GM19239 (cell line): ENCODE measurements at places on chromosomes 6 and 20.

DNA sequence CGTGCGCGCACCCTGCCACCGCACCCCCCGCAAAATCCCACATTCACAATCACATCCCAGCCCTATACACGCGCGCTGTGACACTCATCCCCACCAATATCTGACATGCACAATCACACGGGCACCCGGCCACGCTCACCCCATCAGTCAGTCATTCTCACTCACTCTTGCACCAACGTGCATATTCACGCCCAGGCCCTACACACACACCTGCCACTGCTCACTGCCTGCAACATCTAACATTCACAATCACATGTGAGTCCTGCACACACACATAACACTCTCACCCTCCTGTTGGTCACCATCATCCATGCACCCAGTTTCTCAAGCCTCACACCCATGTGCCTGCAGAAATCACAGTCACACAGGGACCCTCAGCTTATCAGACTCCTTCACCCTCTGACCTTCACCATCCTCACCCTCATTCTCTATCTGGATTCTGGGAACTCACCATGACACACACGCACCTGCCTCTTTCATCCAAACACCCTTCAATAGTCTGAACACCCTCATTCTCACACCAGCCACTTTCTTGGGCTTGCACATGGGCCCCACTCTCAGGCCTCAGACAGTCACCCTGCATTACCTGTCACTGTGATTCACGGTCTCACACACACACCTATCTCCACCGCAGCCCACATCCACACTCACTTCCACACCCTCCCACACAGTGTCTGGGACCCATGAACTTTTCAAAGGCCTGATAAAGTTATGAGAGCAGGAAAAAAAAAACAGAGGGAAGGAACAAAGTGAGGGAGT, 748 bp upstream of the ATP9A start:
- DNase-seq = no peak

GRCh38 chr20:64093013-64093503, 8.9 kb upstream of the LKAAEAR1 start:
- no peak for DNase-seq

DNA sequence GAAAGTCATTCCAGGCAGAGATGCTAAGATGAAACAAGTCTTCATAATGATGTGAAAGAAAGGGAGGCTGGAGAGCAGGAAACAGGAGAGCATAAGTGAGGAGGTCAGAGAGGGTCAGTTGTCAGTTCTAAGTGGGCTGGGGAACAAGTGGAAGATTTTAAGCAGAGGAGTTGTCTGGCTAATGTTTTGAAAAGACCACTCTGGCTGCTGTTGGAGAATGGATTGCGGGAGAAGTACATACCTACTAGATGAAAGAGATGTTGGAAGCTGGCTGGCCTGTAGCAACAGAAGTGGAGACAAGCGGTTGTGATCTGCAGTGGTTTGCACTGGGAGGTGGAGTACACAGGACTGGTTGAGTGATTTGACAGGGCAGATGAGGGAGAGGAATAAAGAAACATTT, 10.1 kb downstream of the SLC35F1 start:
- no peak for DNase-seq

DNA sequence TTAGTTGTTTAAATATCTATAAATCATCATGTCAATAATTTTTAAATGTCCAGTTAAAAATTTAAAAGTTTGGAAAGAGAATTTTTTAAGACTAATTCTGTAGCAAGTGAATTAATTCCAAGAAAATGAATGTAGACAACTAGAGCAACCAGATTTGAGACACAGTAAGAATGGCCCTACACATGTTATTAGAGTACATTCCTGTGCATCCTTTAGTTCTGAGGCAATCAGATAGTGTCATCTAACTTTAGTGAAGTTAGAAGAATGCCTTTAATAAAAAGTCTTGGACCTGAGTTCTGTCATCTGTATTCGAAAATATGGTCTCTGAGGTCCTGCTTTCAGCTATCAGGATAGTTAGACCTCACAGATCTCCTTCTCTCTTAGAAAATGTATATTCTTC, 63.7 kb downstream of the HIVEP2 start:
- DNase-seq = no peak

- no peak for DNase-seq
These were observed 1.6 kb downstream of the SRSF6 start for GRCh38 chr20:43459022-43459942.

- no peak for DNase-seq
These were observed 39.0 kb upstream of the SUPT3H start for GRCh38 chr6:45416700-45417099.

DNA sequence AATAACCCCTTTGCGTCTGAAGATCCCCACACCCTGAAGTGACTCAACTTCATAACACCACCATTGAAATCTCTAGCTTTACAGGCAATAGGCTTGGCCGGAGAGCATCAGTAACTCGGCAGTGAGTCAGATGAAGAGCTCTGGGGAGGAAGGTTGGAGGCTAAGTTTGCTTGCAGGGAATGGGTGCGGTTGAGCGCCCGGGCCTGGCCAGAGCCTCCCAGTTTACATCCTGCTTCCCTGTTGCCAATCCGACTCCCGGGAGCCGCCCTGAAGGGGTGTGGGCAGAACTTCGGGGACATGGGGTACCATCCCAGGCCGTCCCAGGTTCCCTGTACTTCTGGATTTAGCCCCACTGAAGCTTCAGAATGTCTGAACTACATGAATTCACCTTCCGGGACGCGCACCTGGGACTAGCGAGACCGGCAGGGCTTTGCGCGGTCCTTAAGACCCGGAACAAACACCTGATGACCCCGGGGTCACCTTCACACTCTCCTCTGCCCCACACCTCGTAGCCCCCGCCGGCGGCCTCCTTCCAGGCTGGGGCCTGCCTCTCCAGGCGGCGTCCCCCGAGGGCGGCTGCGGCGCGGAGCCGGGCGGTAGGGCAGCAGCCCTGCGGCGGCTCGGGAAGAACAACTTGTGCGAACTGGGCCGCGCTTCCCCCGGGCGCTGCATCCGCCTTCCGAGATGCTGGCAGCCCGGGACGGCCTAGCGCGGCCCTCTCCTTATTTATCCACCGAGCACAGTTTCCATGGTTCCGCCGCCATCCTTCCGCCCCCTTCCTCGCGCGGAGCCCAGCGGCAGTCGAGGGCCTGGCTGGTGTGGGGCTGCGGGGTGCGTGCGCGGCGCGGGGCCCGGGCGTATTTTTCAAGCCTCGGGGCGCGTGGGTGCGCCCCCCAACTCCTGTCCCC, 56.6 kb upstream of the RREB1 start:
- DNase-seq = no peak

- DNase-seq = no peak
These were observed 157.1 kb downstream of the AKAP7 start for GRCh38 chr6:131292145-131292938.

DNA sequence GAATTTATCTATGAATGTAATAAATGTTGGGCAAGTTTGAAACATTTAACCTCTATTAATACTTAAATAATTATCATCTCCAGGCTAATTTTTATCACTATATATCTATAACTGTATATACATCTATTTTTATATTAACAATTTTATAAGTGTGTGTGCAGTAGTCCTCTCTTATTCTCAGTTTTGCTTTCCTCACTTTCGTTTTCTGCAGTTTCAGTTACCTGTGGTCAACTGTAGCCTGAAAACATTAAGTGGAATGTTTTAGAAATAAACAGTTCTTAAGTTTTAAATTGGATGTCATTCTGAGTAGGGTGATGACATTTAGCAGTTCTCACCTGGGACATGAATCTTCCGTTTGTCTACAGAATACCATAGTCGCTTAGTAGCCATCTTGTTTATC, 379.4 kb upstream of the MAN1A1 start:
- no peak for DNase-seq

GRCh38 chr6:39725632-39725997, 407 bp upstream of the KIF6 start:
- no peak for DNase-seq

DNA sequence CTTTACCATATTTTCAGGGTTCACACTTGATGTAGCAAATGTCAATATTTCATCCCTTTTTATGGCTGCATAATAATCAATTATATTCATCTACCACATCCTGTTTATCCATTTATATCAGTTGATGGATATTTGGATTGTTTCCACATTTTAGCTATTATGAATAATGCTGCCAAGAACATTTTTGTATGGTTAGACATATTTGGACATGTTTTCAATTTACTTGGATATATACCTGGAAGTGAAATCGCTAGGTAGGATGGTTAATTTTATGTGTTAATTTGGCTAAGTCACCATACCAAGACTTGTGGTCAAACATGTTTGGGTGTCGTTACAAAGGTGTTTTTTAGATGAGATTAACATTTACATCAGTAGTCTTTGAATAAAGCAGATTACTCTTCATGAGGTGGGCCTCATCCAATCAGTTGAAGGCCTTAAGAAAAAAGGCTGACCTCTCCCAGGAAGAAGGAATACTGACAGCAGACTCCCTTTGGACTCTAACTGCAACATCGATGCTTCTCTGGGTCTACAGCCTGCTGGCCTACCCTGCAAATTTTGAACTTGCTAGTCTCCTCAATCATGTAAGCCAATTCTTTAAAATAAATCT, 196.5 kb downstream of the BACH2 start:
- DNase-seq = no peak

- DNase-seq = no peak
These were observed 847 bp upstream of the CD93 start for GRCh38 chr20:23086931-23087411.

DNA sequence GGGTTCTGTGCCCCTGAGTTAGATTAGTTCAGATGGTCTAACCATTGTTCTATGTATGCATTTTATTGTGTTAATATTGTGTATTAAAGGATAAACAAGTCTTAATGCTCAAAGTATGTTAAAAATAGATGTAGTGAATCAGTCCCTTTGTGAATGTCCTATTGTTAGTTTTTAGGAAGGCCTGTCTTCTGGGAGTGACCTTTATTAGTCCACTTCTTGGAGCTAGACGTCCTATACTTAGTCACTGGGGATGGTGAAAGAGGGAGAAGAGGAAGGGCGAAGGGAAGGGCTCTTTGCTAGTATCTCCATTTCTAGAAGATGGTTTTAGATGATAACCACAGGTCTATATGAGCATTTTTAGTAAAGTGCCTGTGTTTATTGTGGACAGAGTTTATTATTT, 12.3 kb upstream of the HMGN4 start:
- DNase-seq = no peak

DNA sequence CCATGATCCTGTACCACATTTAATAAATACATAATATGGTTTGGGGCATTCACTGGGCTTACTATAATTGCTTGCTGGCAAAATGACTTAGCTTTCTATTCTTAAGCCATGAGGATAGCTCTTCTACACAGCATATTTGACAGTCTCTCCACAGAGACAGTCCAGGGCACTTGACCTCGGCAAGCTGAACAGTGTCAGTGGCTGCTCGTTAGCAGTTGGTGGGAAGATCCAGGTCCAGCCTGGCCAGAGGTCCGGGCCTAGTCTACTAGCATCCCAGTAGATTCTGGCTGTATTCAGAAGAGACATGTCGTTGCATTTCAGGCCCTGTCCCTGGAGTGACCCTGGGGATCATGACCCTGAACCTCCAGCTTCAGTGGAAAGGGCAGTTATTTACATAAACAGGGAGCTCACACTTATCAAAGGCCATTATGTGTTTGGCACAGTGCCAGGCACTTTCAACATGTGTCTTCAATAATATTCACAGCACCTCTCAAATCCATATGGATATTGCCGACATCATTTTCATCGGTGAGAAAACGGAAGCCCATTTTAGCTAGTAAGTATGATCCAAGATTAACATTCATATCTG, 139.0 kb downstream of the IMPG1 start:
- no peak for DNase-seq

DNA sequence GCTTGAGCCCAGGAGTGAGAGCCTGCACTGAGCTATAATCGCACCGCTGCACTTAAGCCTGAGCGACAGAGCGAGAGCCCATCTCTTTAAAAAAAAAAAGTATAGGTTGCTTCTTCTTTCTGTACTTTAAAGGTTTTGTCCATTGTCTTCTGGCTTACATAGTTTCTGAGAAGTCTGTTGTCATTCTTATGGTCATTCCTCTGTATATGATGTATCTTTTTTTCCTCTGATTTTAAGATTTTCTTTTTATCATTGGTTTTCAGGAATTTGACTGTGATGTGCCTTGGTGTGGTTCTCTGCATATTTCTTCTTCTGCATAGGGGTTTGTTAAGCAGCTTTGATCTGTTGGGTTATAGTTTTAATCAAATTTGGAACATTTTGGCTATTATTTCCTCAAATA, 29.1 kb downstream of the QRSL1 start:
- DNase-seq = no peak

DNA sequence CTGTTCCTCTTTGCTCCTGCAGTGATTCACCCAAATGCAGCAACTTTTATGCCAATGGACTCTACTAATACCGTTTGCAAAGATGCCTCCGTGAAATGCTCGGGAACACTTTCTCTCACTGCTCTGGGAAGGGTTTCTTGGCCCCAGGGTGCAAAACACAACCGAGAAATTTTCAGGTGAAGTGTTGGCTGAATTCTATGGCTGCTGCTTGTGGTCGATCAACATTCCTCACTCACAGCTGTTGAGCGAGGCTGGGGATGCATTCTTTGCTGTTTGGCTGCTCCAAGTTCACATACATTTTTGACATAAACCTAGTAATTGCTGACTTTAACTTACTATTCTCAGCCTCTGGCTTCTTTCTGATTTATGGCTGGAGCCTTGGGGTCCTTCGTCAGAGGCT, 342.0 kb upstream of the CHD6 start:
- no peak for DNase-seq

GRCh38 chr6:20447157-20447556, 45.5 kb downstream of the E2F3 start:
- no peak for DNase-seq

- DNase-seq = no peak
These were observed 221.8 kb upstream of the SOX4 start for GRCh38 chr6:21371676-21372171.

DNA sequence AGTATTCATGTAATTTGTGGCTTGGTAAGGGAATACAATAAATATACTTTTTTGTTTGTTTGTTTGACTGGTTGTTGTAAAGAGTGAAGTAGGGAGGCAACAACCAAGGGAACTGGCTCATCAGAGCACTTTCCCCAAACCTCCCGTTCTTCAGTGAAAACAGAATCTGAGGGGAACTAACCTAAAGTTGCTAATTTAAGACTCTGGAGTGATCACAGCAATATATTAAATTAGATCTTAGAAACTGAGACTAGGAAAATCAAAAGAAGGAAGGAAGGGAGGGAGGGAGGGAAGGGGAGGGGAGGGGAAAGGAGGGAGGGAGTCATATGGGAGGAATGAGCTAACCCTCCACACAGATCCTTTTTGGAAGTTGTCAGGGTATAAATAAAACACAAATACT, 144.9 kb downstream of the SYNDIG1 start:
- DNase-seq = no peak

- no peak for DNase-seq
These were observed 192.3 kb downstream of the UTRN start for GRCh38 chr6:144477396-144477795.

- DNase-seq = no peak
These were observed 29.4 kb upstream of the TAGAP start for GRCh38 chr6:159074120-159074684.

GRCh38 chr20:50399917-50400704, 110.1 kb upstream of the PTPN1 start:
- DNase-seq = no peak

DNA sequence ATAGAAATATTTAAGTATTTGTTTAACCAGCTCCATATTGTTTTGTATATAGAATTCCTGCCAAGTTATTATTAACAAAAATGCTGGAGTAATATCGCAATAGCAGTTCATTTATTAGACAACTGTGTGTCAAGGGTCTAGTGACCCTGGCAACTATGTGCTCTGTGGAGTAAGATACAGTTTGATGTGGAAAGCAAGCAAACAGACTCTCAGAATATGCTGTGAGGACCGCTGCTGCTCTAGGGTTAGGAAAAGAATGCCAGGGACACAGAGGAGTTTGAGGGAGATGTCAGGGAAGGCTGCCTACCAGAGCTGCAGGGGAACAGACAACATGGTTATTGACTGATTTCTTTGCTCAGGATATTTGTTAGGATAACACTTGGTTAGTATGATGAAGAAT, 71.2 kb downstream of the HIVEP1 start:
- DNase-seq = no peak
